Body of pancreas (tissue), 4 donors: ENCODE measurements at places on chromosomes 3 and 15. TPM values are rescaled to one million over a fixed set of nuclear protein-coding genes. Genes with fewer than 3 reads are reported as not detected.
A peak's percentile ranks its signal among the peaks of the same experiment; 100 is the strongest.

The SLC22A13 gene
- 0.52 TPM for total RNA-seq

The C3orf22 gene
- not detected for total RNA-seq

The HESX1 gene
- total RNA-seq: not detected

DNA sequence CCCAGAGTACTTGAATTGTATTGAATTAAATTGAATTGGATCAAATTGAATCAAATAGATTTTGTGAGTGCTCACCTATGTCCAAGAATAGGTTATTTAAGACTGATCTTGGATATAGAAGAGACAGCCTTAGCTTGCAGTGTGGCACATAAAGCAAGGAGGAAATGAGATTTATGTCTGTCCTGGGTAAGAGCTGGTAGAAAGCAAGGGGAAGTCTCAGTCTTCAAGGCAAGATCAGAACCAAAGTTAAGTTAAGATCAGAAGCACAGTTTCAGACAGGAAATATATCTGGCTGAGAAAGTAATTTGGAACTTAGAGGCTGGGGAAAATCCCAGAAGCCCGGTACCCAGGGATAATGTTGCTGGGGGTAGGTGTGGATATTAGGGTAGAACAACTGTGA lies 244.4 kb upstream of the ARPP21 start:
- no peak for DNase-seq

The SAMMSON gene
- total RNA-seq: 2.1 TPM

The MYL3 gene
- 10.4 TPM for total RNA-seq

The PAK6 gene
- 22.4 TPM for total RNA-seq

- DNase-seq: no peak
Observed at GRCh38 chr3:156637480-156638022, 36.8 kb upstream of the TIPARP start.

The MTHFS gene
- total RNA-seq: 26.5 TPM

The SMAD3 gene
- total RNA-seq: 52.4 TPM

DNA sequence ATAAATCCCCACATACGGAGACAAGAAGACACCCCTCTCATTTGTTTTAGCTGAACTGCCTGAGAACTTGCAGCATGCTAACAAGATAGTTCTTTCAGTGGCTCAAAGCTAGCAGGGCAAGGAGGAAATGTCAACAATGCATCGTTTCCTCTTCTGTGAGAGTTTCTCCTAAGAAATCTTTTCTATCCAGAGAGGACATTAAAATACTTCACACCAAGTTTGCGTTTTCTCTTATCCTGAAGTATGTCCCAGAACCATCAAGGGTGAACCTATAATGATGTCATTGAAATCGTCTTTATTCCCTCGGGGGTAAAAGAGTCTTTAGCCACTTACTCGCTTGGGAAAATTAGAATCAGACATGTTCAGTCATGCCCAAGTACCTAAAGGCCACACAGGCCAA lies 541.7 kb upstream of the MDFIC2 start:
- DNase-seq: no peak

The FAM162A gene
- total RNA-seq: 24.1 TPM

DNA sequence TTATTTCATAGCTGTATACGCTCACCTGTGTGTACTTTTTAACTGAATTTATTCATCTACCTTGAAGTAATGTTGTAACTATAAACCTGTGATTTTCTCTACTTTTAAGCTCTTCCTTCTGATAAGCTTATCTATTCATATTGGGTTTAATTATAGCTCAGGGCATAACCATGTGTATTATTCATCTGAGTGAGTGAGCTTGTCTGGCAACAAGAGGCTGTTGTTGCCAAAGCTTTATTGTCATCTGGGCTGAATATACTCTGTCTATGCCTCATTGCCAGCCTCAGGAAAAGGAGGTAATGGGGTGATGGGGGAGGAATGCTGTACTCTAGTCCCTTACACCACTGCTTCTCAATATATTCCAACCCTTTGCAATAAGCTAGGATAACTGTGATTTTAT lies 292.4 kb downstream of the UBE2E2 start:
- no peak for DNase-seq

The CILP gene
- total RNA-seq: 4.4 TPM

DNA sequence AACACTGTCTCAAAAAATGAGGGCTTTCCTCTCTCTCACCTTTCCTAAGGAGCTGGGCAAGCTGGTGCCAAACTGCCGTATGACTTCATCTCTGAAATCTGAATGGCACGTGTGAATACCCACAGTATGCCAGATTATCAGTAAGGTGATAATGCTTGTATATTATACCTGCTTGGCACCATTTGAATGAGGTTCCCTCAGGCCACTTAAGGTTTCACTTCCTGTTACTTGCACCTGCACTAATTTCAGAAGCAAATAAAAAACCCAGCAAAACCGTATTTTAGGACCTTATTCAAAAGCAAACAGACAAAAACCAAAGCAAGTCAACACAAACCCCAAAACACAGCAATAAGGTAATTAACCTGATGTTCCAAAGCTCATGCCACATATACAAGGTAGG lies 19.7 kb downstream of the FOXP1 start:
- peak; percentile 75 for DNase-seq

The MCF2L2 gene
- not detected for total RNA-seq

The B3GNT5 gene
- 5.6 TPM for total RNA-seq

- DNase-seq: no peak
Observed at GRCh38 chr3:159944781-159945180, 43.9 kb upstream of the IL12A start.

GRCh38 chr15:90184119-90184785 lies 16.9 kb upstream of the SEMA4B start:
- DNase-seq: peak; percentile 96

GRCh38 chr15:58856086-58856485 lies 77.4 kb downstream of the SLTM start:
- no peak for DNase-seq

- no peak for DNase-seq
Observed at GRCh38 chr3:82461049-82461889, 699.8 kb upstream of the GBE1 start.

DNA sequence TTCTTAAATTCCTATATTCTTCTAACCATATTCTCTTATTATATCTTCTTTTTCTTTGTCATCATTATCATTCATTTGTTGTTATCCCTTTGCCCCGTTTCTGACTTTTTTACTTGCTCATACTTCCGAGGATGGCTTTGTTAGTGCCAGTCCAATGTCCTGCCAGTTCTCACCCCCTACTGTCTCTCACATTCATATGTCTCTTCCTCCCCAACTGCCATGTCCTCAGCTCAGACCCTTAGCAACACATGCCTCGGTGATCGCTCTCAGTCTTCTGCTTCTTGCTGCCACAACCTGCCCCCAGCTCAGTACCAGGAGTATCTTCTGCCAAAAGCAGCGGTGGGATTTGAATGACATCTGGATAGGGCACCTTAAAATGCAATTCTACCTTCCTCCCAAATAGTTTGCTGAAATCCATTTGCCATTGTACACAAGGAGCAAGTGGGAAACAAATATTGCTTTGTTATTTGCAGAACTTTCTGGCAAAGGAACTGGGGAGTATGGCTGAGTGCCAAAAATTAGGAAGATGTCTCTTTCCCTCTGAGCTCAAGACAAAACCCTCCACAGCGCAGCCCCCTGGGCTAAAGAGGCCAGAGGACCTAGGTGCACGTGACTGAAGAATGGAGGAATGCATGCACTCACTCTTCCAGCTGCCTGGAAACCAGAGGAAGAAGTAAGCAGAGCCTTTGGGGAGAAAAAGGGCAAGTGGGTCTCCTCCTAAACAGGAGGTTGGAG lies 57.7 kb upstream of the CTNNB1 start:
- DNase-seq: no peak

The PPP1R14D gene
- total RNA-seq: not detected

GRCh38 chr15:85589851-85590250 lies 204.9 kb downstream of the KLHL25 start:
- DNase-seq: peak; percentile 22

DNA sequence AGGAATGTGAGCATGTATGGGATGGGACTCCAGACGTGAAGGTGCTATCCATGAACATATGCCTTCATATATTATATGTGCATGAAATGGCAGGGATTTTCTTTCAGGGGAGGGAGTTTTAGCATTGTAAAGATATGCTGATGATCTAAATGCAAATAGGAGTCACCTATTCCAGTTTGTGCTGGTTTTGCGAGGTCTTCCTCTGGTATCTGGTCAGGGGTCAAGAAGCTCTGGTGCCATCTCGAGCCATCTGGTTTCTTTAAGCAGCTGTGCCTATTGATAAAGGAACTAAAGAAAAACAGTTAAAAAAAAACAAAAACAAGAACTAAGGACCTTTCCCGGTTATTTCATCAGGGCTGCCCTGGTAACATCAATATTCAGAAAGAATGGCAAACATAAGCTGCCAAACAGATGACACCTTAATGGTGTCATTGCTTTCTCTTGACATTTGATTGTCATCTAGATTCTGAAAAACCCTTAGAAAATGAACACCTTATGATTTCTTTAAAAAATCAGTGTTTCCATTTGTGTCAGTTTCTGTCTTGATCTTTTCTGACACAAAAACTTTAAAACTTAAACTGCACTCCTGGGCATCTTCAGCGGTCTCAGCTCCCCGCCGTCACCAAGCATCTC lies 22.7 kb downstream of the APH1B start:
- DNase-seq: no peak

DNA sequence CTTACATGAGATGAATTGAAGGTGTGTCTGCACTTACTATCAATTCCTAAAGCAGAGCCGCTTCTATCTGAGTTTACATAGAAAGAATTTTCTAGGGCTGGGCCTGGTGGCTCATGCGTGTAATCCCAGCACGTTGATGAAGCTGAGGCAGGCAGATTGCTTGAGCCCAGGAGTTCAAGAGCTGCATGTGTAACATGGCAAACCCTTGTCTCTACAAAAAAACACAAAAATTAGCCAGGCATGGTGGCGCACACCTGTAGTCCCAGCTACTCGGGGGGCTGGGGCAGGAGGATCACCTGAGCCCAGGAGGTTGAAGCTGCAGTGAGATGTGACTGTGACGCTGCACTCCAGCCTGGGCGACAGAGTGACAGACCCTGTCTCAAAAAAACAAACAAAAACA lies 18.1 kb upstream of the ATP13A3 start:
- DNase-seq: no peak

DNA sequence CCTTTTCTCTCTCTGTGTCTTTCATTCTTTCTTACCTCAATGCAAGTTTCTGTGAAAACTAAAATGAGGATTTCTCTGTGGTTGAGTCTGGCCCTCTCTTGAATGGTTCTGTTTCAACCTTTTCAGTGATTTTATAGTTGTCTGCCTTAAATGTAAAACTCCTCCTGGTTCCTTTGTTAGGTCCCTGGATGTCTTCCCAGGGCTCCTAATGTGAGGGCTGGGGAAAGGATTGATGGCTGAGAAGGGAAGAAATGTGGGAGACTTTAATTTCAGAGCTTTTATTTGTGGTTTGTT lies 90.6 kb upstream of the GRM7 start:
- no peak for DNase-seq

DNA sequence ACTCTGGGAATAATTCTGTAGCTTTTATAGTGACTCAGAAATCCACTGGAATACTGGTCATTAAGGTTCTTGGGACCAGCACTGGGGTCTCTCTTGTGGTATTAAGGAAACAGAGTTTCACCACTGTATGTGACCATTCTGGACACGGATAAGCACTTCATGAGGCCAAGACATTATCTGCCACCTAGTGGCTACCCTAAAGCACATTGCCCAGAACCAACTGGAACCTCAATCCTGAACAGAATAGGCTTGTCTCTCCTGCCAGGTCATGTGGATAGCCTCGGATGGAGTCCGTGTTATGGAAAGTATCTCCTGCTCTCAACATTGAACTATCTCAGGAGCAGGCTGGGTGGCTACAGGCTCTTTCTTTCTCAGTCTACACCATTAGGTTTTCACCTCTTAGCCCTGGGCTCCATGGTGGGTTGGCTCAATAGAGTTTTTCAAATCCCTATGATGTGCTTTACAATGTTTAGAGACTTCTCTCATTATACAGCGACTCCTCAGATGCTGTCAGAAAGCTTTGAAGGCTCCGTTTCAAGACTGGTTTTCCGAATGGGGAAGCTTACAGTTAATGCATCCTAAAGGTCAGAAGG lies 167.6 kb upstream of the ST8SIA2 start:
- no peak for DNase-seq

- no peak for DNase-seq
Observed at GRCh38 chr3:30083315-30083714, 523.1 kb upstream of the TGFBR2 start.

The ESYT3 gene
- total RNA-seq: 6.0 TPM

The ROPN1B gene
- total RNA-seq: not detected
